Common myeloid progenitor, CD34-positive (primary cell): ENCODE measurements at places on chromosomes 1 and 21.

GRCh38 chr1:2516124-2516523 lies 10.3 kb downstream of the PANK4 start:
- no peak for DNase-seq

DNA sequence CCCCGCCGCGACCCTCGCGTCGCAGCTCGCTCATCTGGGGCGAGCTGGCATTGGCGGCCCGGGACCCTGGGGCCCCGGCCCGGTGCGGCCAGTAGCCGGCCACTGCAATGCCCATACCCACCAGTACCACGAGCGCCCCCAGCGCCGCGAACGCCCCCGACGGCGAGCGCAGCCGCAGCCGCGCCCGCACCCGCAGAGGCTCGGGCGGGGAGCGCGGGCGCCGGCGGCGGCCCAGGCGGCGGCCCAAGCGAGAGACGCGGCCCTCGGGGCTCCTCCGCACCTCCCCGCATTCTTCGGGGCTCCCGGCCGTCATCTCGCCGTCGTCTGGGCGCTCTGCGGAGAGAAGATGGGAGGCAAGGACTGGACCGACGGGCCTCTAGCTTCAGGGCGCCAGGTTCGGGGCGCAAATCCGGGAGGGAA lies 2.2 kb downstream of the TMEM200B start:
- DNase-seq = no peak

DNA sequence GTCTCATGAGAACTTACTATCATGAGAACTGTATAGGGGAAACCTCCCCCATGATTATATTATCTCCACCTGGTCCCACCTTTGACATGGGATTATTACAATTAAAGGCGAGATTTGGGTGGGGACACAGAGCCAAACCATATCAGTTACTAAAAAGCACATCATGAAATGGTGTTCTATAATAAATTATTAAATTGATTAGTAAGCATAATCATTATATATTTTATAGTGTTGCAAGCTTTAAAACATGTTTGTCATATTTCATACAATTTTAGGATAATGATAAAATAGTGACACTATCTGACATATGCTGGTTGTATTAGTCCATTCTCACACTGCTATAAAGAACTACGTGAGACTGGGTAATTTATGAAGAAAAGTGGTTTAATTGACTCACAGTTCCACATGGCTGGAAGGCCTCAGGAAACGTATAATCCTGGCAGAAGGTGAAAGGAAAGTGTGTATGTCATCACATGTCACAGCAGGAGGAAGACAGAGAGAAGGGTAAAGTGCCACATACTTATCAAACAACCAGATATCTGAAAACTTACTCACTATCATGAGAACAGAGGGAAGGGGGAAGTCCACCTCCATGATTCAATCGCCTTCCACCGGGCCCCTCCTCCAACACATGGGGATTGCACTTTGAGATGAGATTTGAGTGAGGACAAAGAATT lies 539.2 kb upstream of the OLFM3 start:
- DNase-seq = no peak

DNA sequence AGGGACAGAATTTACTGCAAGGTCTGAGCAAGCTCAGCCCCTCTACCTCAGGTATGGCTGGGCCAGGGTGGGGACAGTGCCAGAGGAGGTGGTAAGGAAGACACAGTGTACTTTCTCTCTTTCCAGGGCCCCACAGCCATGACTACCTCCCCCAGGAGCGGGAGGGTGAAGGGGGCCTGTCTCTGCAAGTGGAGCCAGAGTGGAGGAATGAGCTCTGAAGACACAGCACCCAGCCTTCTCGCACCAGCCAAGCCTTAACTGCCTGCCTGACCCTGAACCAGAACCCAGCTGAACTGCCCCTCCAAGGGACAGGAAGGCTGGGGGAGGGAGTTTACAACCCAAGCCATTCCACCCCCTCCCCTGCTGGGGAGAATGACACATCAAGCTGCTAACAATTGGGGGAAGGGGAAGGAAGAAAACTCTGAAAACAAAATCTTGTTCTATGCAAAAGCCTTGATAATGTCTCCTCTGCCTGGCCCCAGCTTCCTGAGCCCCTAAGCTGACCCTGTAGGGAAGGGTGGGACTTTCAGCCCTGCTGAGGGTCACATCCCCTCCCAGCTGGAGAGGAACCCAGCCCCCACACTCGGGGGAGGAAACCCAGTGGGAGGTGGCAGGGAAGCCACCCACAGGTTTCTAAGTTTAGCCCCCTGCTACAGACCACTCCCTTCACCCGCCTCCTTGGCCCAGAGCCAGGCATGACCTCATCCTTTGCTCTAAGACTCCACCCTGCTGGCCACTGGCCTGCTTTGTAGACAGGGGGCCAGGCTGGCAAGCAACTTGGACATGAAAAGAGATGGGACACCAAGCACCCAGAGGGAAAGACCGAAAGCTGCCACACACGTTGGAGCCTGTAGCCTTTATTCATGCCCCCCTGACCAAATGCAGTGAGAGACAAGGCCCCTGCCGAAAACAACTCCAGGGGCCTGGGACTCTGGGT lies 6.4 kb downstream of the RHOC start:
- DNase-seq = peak; percentile 96

DNA sequence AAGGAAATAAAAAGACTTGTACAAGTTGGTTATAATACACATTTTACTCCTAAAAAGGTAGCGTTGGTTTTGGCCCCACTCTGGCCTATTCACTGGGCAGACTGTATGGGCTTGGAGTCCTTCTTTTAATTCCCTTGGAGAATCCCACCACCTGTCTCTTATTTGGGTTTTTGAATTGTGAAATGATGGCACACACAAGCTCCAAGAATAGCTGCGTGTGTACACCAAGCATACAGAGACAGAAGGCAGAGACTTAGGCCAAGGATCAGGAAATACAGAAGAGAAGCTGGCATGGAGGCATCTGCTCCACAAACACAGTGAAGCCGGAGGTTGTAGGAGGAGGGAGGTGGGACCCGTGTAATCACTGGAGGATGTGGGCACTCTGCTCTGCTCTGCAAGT lies 29.1 kb downstream of the DDR2 start:
- no peak for DNase-seq

GRCh38 chr1:17141441-17142197 lies 22.4 kb upstream of the PADI2 start:
- no peak for DNase-seq

GRCh38 chr1:77900687-77901293 lies 12.4 kb downstream of the NEXN start:
- peak; percentile 53 for DNase-seq

DNA sequence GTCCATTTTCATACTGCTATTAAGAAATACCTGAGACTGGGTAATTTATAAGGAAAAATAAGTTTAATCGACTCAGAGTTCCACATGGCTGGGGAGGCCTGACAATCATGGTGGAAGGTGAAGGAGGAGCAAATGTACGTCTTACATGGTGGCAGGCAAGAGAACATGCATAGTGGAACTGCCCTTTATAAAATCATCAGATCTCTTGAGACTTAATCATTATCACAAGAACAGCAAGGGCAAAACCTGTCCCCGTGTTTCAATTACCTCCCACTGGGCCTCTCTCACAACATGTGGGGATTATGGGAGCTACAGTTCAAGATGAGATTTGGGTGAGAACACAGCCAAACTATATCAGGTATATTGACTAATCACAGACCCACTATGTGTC lies 370.2 kb upstream of the USP24 start:
- no peak for DNase-seq
